ENCODE measurements at places on chromosomes 3 and 15.
A peak's percentile ranks its signal among the peaks of the same experiment; 100 is the strongest.

DNA sequence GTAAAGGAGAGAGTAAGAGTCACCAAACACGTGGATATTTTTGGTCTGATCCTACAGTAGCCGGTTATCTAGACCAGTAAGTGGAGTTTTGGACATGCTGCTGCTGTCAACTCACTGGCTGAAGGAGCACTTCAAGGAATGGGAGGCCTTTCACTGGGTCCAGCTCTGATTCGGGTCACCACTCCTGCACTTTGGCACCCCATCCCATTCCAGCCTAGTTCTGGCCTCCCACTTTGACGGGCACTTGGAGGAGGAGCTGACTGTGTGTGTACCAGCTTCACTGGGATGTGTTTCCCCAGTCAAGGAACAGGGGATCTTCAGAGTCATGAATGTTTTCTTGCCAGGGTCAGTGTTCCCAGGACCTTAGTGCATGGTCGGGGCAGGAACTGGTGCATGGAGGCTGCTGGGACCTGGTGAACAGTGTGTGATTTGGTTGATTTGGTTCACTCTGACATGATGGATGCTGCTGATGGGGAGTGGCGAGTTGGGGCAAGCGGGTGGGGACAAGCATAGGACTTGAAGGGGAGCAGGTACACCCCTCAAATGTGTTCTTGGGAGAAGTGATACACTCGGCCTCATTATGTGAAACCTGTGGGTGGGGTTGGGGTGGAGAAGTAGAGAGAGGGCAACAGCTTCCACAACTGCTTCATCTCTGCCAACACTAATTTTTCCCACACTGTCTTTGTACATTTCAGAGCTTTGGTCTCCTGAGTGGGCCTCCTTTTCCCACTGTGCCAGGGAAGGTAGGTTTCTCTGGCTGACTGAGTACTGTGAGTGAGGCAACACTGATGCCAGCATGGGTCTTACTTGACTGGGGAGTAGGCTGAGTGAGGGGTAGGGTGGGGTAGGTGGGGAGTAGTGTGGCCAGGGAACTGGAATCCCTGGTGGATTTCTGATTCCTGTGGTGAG is 64.0 kb downstream of the RGMA start:
- DNase-seq, result no peak

- DNase-seq, result no peak
Observed at GRCh38 chr3:145943952-145944351, 217.0 kb downstream of the PLOD2 start.

DNA sequence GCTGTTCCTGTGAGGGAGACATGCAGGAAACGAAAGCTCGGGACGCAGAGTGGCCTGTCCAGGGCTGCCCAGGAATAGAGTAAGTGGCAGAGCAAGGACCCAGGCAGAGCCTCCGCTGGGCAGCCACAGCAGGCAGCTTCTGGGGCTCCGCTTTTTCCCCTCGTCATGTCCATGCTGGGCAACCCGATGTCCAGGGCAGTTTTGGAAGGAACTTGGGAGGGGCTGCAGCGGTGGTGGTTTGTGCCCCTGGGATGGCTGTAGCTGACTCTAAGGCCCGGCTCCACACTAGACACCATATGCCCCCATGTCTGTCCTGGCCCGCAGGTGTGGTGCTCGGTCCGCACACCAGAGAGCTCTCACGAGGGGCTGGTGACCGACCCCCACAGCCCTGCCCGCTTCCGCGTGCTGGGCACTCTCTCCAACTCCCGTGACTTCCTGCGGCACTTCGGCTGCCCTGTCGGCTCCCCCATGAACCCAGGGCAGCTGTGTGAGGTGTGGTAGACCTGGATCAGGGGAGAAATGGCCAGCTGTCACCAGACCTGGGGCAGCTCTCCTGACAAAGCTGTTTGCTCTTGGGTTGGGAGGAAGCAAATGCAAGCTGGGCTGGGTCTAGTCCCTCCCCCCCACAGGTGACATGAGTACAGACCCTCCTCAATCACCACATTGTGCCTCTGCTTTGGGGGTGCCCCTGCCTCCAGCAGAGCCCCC is 7.1 kb upstream of the PSMD2 start:
- DNase-seq, result no peak

- DNase-seq, result no peak
Observed at GRCh38 chr3:7876741-7877297, 624.8 kb upstream of the LMCD1 start.

DNA sequence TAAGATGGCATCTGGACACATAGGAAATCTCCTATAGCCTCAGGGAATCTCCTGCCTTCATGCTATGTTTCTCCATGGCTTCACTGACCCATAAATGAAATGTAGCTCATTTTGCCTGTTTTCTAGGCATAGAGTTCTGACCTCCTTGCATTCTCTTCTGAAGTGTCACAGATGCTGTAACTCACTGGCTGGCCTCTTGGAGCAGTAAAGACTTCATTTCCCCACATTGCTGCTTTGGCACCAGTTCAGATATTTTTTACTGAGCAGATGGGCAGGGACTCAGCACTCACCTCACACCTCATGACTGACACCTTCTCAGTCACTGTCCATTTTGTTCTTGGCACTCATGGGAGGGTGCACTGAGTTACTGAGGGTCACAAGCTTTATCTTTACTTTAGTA is 286.7 kb upstream of the TGFBR2 start:
- peak; percentile 45 for DNase-seq

DNA sequence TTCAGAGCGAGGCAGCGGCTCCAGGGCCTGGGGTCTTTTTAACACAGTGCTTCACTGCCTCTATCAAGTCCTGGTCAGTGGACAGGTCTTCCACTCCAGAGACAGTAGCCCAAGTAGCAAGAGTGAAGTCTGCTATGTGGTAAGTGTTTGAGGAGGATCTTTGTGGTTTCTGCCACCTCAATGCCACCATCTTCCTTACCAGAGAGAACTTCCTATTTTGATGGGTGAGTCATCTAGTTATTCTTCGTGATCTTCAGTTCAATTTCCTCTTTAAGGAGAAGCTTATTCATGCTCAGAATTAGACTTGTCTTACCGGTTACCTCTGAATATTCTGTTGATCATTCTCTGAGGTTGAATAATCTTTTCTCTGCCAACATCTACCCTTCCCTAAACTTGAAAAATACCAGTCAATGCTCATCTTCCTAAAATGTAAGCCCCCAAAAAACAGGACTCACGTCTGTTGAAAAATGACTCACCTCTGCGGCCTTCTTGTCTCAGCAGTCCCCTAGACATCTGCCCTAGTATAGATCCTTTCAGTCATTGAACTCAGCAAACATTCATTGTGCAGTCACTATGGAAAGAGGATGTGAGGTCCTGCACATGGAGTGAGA is 32.2 kb upstream of the BCL6 start:
- DNase-seq, result no peak

GRCh38 chr15:80861731-80862170 is 82.6 kb downstream of the CEMIP start:
- no peak for DNase-seq

DNA sequence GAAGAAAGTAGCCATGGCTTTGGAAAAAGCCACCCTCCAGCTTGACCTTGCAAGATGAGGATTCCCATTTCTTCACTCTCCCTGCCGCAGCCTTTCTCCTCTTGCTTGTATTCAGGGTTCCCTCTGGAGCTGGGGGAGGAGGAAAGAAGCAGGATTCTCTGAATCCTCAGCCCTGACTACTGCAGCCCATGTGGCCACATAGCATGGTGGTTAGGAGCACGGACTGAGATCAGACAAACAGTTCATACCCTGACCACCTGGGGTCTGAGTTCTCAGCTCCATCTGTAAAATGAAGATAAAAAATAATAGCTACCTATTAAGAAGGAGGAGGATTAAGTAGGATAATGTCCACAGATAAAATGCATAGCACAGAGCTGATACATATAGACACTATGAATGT is 72.3 kb downstream of the NMD3 start:
- no peak for DNase-seq

DNA sequence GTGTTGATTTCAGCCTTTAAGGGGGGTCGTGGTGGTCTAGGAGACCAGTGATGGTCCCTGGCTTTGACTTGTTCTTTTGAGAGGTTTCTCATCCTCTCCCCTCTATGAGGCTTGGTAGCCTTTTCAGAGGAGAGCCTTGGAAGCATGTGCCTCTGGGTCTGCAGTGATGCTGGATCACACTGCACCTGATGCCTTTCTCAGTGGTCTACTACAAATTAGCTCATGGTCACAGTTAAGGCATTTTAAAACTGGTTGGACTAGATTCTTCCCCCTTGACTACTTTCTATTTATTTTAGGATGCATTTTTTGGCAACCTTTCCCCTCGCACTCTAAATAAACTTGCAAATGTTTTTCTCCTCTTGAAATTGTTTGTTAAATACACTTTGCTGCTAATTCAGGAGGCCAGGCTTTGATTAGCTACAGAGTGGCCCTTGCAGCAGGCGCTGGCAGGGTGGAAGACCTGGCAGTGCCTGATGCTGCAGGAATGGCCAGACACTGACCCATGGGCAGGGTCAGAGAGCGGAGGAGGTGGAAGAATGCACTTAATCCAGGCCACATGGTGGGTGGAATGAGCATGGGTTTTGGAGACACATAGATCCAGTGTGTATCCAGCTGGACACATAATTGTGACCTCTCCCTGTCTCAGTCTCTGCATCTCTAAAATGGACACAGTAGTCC is 318.8 kb upstream of the CTDSPL start:
- DNase-seq, result no peak

- DNase-seq, result no peak
Observed at GRCh38 chr15:25208735-25209134, 230.1 kb downstream of the UBE3A start.

DNA sequence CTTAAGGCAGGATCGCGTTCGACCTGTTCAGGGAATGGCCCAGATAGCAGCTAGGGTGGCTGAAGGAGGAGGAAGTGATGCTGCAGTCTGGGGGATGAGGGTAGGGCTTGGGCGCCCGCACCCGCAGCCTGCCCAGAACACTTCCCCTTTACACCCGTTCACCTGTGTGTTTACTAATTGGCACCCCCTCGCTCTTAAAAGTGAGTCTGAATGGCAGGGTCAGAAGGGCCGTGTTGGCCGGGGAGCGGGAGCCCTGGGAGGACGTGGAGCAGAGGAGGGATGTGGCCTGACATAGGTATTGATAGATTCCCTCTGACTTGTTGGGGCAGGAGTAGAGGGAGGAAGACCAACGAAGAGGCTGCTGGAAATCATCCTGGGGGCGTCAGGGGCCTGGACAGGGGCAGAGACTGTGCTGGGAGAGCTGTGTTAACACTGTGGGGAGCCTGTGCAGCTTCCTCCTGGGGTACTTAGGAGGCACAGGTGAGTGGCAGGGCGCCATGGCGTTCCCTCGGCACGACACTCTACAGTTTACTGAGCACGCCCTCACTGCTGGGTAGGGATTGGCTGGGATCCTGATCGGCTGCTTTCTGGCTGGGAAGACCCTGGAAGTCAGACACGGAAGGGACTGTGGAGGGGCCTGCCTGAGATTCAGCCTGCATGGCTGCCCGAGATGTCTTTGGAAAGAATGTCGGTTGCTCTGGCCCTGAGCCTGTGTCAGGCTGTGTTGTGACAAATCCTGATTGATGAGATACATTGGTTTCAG is 51.7 kb downstream of the SLC6A6 start:
- no peak for DNase-seq

DNA sequence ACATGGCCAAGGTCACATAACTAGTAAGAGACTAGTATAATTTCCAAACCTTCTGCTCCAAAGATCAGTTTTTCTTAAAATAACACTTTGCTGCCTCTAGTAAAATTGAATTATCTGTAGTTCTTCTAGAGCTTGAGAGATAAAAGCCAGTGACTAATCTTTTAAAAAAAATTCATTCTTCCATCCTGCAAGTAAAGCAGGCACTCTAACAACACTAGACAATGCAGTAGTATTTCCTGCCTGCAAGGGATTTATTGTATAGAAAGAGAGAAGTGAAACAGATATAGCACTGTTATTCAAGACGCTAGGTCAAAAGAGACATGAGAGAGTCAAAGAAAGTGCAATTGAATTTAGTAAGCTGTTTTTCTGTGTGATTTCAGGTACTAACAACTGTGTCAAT is 159.5 kb upstream of the TBC1D5 start:
- no peak for DNase-seq

- no peak for DNase-seq
Observed at GRCh38 chr3:158748237-158748828, 16.1 kb upstream of the RARRES1 start.

GRCh38 chr3:110758208-110758607 is 313.4 kb upstream of the NECTIN3 start:
- DNase-seq, result no peak

DNA sequence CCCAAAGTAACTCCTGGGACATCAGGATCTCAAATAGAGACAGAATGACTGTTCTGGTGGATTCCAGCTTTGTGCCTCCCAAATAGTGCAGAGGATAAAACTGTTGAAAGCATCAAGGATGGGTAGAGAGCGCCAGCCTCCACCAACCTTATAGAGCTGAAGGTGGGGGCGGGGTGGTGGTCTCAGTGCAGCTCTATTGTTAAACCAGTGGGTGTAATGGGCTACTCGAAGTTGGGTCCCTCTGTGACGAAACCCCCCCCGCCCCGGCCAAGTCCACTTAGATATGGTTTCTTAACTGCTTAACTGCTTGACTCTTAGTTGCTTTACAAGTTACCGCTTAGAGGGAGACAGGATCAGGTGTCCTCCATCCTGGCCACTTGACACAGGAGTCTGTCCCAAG is 22.7 kb downstream of the DHX30 start:
- no peak for DNase-seq

DNA sequence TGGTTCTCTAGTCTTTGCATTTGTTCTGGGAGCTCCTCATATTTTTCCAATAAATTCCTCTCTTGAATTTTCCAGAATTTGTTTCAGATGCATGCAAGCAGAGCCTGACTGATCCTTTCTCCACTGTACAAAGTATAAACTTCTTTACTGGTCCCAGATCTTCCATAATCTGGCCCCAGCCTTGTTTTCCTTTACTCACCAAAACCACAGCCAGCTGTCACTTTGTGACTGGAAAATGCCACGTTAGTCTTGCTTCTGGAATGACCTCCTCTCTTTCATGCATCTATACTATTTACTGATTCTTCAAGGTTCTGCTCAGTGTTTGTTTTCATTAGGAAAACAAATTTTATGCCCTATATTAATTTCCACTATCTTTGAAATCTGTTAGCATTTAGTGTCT is 60.4 kb upstream of the SPPL2A start:
- DNase-seq, result no peak

DNA sequence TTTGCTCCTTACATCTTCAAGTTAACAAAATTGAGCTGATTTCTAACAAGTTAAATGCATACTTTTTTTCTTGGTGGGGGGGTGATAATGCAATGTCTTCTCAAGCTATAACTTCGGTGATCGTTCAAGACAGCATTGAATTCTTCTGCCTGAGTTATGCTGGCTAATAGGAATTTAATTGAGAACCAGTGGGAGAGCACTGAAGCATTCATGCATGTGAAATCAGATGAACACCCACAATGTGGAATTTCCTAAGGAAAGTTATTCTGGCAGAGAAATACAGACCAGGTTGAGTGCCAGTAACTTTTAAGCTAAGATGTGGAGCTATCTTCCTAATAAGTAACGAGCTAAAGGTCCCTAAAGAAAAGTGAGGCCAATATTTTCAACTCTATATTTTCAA is 3.0 kb downstream of the SPATA16 start:
- DNase-seq, result no peak

- no peak for DNase-seq
Observed at GRCh38 chr15:70032509-70032908, 65.2 kb downstream of the TLE3 start.
